ENCODE measurements at places on chromosomes 4 and X.

DNA sequence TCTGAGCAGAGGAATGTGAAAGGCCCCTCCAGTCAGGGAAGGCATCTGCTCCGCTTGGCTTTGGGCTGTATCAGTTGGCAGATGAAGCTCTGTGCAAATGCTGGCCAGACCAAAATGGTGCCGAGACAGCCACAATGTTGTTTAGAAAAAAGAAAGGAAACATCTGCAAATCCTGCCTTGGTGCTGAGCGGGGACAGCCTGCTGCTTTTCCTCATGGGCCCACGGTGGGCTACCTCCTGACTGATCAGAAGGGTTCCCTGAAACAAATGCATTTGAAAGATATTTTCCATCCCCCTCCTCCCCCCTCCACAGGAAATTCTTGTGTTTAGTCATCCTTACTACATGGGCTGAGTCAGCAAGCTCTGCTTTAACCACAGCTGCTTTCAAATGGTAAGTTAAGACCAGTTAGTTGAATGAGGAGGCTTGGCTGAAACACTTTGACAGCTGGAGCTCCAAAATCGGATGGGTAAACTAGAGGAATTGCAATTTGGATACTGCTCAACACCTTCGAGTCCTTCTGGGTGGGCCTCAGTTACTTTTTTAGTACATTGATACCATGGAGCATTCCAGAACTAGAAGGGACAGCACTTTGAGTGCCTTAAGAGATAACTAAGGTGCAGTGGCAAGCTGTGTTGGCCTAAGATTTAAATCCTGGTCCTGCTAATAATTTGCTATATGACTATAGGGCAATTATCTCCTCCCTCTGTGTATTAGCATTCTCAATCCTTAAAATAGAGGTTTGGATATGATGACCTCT, 36.0 kb downstream of the PLAC1 start:
- DNase-seq: peak; percentile 35

GRCh38 chr4:46386570-46386969, 3.4 kb downstream of the GABRA2 start:
- DNase-seq: no peak

DNA sequence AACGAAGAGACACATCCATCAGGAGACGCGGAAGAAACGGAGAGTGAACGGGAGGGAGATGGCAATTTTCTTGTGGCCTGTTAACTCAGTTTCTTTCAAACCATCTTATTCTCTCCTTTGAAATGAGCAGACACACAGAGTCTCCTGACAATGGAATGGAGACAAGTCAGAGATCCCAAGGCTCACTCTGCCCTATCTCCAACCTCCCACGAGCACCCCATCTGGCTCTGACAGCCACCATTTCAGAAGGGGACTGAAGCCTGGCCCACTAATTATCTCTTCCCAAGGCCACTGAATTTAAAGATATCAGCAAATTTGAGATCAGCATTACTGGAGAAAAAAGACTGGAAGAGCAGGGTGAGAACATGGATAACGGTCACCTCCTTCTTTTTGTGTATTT, 215.6 kb downstream of the DHX15 start:
- DNase-seq: no peak

DNA sequence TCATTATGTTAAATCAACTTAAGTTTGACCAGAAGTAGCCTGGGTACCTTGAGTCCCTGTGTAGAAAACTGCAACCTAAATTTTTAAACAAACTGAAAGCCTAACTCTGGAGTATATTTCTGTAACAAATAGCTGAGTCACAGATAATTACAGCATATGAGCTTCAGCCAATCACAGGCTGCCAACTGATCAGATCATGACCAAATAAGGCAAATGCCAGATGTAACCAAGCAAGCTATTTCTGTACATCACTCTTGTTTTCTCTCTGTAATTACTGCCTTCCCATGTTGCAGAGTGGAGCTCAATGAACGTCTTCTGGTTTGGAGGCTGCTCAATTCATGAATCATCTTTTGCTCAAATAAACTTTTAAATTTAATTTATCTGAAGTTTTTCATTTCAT, 980.9 kb upstream of the DIAPH2 start:
- no peak for DNase-seq

- no peak for DNase-seq
Observed at GRCh38 chrX:12488771-12489170, 302.4 kb upstream of the PRPS2 start.

- DNase-seq: no peak
Observed at GRCh38 chr4:121800638-121800960, 524 bp upstream of the EXOSC9 start.

All from Panc1 (cell line).